Lower lobe of right lung (tissue), 2 donors: ENCODE measurements at places on chromosomes 5 and 9. TPM values are rescaled to one million over a fixed set of nuclear protein-coding genes. Genes with fewer than 3 reads are reported as not detected.

DNA sequence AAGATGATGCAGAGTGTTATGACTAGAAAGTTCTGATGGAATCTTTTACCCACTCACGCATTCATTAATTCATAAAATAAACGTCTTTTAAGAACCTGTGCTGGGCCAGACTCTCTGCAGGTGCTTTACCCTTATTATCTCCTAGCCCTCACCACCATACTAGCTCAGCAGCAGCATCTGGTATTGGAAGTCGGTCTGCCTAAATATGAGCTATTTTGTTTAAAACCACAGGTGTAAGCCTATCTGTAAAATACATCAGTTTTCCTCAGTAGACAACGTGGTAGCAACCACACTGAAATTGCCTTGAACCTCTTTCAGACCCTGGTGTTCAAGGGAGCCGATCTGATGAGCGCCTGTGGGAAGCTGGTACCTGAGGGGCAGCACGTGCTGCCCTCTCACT lies 69.4 kb downstream of the PPIC start:
- DNase-seq, result no peak

Gene IL7R
- 168 TPM for total RNA-seq

Gene PDE4D
- 71.3 TPM for total RNA-seq

DNA sequence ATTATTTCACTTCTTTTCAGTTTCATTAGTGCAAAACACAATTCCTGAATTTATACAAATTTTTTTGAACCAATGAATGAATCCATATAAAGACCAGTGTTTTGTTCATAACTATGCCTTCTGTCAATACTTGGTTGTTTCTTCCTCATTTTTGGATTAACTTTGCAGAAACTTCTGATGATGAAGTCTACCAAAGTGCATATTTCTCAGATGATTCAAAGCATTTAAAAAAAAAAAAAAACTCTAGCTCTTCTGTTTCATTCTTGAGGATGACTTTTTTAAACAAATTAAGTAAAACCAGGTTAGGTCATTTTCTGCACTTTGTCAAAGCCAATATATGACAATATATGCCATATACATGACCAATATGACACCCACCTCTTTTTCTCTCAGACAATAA lies 92.6 kb downstream of the CHSY3 start:
- no peak for DNase-seq

Gene PTPN3
- total RNA-seq, result 13.4 TPM

Gene SHC3
- 13.2 TPM for total RNA-seq

Gene TMEFF1
- total RNA-seq, result 0.80 TPM

DNA sequence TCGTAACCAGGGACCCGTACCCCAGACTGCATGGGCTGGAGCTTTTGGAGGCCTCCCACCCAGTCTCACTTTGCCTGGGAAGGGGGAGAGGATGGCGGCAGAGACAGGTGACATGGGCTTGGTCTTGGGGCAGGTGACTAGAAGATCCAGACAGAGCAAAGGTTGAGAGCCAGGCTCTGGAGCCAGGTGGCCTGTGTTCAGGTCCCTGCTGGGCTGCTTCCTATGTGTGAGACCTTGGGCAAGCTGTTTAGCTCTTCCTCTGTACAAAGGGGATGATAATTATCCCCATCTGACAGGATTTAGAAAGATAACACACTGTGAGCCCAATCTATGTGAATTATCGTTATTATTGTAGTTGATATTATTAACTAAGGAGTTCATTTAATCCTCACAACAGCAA lies 16.1 kb upstream of the NDST1 start:
- no peak for DNase-seq

DNA sequence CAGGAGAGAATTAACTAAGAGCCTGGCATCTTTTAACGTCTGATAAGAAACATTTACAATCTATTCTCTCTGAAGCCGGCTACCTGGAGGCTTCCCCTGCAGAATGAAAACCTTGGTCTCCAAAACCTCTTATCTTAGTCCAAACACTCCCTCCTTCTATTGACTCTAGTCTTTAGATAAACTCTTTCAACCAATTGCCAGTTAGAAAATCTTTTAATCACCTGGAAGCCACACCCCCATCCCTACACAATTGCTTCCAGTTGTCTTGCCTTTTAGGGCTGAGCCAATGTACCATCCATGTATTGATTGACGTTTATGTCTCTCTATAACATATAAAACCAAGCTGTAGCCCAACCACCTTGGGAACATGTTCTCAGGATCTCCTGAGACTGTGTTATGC lies 1343.1 kb upstream of the C9orf72 start:
- no peak for DNase-seq
